ENCODE measurements at places on chromosomes 11 and 22.

- DNase-seq, result no peak
These were observed 1.8 kb upstream of the CYP2D6 start for GRCh38 chr22:42132457-42132856.

- no peak for DNase-seq
These were observed 10.1 kb downstream of the MTFP1 start for GRCh38 chr22:30435674-30436126.

DNA sequence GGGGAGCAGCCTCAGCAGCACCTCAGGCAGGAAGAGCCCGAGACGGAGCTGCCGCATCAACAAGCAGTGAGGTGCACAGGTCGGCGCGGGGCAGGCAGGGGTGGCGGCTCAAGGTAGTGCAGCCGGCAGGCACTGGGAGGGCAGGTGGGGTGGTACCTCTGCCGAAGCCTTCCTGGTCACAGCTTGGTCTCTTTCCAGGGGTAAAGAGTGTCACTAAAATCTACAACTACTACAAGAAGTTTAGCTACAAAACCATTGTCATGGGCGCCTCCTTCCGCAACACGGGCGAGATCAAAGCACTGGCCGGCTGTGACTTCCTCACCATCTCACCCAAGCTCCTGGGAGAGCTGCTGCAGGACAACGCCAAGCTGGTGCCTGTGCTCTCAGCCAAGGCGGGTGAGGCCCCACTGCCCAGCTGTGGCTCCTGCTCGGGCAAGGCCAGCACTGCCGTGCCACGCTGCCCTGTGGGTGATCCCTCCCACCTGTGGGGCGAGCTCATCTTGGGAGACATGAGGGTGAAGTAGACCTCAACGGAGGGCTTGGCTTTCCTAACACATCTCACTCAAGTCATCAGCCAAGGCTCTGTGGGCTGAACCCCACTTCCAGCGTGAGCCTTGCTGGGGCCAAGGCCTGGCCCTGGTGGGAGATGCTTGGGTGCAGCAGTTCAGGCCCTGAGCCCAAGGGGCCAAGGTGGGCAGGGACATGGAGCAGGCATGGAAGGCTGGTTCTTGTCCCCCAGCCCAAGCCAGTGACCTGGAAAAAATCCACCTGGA, 13.6 kb downstream of the GATD1 start:
- no peak for DNase-seq

- DNase-seq, result no peak
These were observed 224.6 kb upstream of the ISX start for GRCh38 chr22:34841331-34841771.

GRCh38 chr11:134664447-134665187, 252.6 kb upstream of the B3GAT1 start:
- DNase-seq, result no peak

All from vagina (tissue), 2 donors.